ENCODE measurements at places on chromosomes 12 and 14.

- DNase-seq, result peak; percentile 94
Measured at GRCh38 chr14:73851567-73852382, at the start of gene PTGR2. PTGR2 (plus strand) TSS chr14:73851831; CDS start chr14:73858863, 7,032 bp downstream.

DNA sequence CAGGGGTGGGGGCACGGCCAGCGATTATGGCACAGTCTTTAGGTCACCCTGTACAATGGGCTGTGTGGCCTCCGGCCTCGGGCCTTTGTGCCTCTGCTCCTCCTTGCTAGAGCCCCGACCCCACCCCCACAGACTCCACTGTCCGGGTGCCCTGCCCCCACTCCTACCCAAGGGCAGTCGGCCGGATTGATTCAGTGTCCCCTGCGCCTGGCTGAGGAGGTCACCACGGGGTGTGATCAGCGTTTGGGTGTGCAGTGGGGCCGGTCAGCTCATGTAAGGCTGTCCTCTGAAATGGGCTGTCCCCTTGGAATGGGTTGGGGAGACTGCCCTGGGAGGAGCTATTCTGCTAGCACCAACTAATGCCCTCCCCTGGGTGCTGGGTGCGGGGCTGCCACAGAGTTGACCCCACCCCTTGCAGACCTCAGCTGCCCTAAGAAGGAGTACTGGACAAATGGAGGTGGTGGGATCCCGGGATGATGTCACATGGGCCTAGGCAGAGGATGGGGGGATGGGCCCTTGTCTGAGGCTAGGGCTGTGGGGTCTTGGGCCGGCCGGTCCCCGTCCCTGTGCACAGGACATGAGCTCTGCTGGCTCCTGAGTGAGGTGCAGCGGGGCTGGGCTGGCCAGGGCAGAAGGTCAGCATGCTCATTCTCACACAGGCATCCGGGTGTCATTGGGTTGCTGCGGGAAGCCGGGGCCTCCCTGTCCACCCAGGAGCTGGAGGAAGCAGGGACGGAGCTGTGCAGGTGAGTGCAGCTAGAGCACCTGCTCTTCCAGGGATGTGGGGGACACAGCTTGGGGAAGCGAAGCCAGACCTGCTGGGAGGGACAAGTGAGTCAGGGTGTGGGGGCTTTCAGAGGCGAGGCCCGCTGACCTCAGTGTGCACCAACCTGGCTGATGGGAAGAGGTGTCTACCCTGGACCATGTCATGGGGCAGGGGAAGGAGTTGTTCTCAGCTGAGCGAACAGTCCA, 23.4 kb downstream of the ASPG start:
- no peak for DNase-seq

- DNase-seq, result no peak
Measured at GRCh38 chr12:130083734-130084133, 78.5 kb upstream of the FZD10 start.

DNA sequence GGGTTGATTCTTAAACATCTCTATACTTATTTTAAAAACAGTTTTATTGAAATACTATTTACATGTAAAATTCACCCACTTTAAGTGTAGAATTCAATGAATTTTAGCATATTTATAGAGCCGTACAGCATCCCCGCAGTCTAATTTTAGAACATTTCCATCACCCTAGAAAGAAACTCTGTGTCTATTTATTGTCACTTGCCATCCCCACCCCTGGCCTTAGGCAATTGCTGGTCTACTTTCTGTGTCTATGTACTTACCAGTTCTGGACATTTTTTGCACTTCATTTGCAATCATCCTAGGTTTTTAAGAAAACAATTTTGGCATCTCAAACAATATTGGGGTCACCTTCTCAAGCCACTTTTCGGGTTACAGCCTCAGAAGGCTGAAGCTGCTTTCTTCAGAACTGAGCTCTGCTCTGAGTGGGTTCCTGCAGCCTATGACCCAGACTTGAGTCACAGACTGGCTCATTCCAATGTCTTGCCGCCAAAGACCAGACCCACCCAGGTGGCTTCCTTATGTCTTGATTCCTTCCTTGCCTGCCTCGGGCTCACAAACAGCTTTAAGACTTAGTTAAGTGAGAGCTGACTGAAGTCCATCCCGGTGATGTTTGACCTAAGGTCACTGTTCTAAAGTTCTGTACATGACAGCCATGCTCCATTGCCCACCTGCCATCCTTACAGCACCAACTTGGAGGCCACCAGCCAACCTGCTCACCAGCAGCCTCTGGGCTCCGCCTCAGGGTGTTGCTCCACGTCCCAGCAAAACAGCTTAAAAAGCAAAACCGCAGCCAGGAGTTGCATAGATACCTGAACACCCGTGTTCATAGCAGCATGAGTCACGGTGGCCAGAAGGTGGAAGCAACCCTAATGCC, 131.5 kb downstream of the CHST11 start:
- DNase-seq, result no peak

DNA sequence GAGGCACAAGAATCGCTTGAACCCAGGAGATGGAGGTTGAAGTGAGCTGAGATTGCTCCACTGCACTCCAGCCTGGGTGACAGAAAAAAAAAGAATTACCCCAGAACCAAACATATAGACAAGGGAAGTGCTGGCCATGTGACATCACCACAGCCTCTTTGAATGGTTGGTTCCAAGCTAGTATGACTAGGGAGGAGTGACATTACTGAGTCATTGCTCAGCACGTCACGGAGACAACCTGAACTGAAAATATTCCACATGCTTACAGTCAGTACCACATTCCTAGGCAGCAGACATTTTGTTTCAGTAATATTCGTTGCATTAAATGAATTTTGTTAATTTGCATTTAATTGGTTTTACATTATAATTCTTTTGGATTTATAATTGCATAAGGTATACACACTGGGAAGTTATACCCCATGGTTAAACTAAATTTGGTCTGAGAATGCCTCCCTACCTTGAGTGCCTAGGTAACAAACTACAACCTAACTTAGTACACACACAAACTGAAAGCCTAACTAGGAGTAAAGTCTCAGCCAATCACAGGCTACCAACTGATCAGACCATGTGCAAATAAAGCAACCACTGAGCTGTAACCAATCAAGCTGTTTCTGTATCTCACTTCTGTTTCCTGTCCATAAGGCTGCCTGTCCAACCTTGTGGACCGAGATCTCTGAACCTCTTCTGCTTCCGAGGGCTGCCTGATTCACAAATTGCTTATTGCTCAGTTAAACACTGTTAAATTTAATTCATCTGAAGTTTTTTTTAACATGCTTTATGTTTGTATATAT, 164.4 kb downstream of the CAND1 start:
- no peak for DNase-seq

DNA sequence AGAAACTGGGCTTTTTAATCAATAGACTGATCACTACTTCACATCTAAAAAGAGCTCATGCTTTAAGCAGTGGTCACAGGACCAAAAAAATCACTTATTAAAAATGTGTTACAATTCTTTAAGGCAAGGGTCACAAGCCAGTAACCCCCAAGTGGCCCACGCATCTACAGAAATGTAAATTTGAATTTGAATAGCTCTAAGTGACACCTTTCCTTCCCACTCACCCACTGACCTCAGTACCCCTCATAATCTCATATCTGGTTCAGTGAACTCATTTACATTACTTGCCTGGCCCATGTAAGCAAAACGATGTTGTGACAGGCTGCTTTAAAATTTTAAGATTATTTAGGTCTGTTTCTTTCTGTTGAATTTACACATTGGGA, 27.4 kb downstream of the NELL2 start:
- DNase-seq, result no peak

- no peak for DNase-seq
Measured at GRCh38 chr12:99959549-99960170, 25.1 kb downstream of the ANKS1B start.

GRCh38 chr12:95395696-95396095, 78.3 kb upstream of the METAP2 start:
- DNase-seq, result no peak

DNA sequence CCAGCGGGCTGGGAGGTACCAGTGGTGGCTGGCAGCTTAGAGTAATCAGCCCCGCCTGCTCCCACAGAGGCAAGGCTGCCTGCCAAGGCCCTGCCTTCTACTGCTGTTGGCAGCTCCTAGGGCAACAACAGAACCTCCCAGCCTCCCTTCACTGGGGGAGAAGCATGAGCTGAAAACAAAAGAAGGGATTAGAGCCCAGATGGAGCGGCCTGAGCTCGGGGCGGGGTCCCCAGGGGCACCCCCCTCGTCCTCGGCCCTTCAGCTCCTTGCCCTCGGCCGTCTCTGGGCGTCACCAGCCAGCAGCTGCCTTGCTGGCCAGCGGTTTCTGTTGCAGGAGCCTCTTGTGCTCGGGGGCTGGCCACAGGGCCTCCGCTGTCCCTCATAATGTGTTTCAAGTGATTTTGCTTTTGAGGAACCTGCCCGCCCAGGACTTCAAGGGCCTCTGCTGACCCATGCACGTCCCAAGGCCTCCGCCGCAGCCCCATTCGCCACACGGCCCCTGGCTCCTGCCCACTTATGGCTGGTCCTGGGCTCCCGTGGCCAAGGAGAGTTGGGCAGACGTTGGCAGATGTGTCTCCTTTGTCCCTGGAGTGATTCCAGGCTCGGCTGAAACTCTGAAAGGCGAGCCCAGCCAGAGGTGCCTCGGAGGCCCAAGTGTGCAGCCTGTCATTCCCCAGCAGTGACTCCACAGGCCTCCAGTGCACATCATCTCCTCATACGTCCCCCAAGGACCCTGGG, 49.7 kb downstream of the PSMA6 start:
- peak; percentile 35 for DNase-seq

DNA sequence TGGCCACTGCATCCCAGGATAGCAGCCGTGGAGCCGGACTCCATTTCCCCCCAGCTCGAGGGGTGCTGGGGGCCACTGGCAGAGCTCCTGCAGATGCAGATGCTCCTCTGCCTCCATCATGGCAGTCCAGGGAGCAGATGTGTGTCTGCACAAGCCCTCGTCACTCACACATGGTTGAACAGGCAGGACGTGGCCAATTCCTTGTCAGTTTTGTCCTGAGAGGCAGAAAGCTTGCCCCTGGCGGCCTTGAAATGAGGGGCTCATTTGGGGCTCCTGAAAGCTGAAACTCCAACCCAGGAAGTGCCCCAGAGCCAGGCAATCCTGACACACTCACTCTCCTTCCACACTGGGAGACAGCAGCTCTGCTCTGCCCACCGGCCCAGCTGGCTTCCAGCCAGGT, 100.9 kb upstream of the C14orf180 start:
- no peak for DNase-seq

- DNase-seq, result no peak
Measured at GRCh38 chr14:66045572-66046021, 440.6 kb upstream of the CCDC196 start.

DNA sequence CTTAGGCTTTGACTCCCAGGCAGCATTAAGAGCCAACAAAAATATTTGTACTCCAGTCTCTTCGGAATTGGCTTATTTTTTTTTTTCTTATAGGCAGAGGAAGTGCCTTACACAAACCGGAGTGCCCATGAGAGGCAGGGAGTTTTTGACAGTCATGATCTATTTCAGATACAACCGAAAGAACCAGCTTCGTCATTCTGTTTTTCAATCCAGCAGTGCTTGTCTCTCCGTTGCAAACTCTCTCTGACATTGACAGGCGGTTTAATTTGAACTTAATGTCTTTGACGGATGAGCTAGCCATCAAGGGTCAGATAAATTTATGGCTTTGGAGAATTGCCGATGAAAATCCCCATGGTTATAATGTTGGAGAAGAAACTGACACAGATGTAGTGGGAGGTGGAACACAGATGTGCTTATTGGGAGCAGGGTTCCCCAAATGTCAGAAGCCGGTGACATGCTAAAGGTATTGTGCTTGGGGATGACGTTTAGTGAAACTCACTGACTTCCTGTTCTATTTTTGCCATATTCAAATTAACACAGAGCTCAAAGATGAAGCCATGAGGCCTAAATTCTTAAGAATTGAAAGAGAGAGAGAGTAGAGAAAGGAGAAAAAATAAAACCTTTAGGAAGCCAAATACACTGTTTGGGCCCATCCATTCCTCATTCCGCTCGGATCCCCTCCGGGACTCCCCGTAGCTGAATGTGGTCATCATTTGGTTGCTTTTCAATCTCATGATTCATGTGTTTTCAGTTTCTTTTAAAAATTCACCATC, 59.7 kb downstream of the PLXNC1 start:
- peak; percentile 63 for DNase-seq

DNA sequence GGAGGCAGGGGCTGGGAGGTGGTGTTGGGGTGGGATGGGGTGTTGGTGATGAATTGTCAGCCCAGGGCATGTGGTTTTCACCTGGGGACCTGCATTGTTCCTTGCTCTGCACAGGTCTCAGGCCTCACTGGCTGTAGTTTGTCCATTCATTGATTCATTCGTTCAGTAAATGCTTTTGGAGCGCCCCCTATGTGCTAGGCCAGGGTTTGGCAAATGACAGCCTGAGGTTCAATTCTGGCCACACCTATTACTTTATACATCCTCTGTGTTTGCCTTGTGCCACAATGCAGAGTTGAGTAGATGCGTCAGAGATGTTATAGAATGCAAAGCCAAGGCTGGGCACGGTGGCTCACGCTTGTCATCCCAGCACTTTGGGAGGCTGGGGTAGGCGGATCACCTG, 4.7 kb downstream of the ADCK1 start:
- peak; percentile 15 for DNase-seq

GRCh38 chr14:75875958-75876357, 105.8 kb downstream of the TGFB3 start:
- DNase-seq, result no peak

DNA sequence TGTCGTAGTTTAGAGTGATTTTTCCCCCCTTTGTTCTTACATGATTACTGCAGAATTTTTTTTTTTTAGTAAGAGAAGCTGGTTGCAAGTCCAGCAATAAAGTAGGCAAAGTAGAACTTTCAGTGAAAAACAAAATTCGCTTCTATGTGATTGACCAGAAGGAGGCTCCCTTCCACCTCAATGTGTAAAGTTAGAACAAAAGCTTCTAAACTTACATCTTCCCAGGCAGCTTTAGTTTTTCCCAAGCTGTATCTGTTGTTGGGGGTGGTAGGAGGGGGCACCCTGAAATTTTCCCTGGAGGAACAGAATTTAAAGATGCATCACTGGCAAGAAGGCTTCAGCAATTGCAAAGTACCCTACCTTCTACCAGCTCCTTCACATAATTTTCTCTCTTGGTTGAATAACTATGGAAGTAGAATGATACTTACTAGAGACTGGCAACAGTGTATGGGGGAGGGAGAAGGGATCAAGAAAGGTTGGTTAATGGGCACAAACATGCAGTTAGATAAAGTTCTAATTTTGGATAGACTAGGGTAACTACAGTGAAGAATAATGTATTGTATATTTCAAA, 87.3 kb upstream of the E2F7 start:
- no peak for DNase-seq

DNA sequence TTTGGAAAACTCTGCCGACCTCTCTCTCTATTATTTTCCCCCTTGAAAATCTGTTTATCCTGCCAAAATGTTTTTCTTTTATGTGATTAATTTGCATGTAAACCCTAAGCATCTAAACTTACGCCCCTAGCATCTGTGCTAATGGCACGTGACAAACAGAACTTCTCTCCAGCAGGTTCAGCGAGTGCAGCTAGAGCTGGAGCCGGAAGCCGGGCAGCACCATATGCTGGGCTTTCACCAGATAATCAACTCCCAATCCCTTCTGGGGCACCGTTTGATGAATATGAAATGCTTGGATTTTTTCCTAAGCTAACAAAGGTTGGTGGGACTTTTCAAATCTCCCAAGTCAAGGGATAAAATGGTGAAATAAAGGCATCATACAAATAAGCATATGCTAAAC, 667.5 kb upstream of the TMEM132C start:
- no peak for DNase-seq

GRCh38 chr14:105733081-105734065, 207.0 kb downstream of the TMEM121 start:
- no peak for DNase-seq

GRCh38 chr12:75611041-75611440, 99.6 kb upstream of the KRR1 start:
- no peak for DNase-seq

Measured in CD4-positive, alpha-beta T cell treated with Interleukin-10 for 1 hour (primary cell).